ENCODE measurements at places on chromosomes 7 and 10.
A peak's percentile ranks its signal among the peaks of the same experiment; 100 is the strongest.

DNA sequence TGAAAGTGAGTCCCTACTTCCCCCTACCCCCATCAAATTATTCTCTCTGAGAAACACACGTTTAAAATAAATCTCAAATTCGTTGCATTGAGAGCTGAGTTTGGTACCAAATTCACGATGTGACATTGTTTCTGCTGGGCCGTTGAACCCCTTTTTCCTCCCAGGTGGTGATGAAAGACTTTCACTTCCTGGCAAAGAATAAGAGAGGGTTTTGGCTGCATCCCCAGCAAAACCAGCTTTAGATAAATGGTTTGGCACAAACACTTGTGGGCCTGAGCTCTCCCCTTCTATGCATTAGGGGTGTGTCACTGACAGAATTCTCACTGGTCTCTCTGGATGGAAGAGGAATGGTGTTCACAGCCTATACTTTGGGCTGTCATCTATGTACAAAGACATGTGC is 8.8 kb upstream of the DNTT start:
- no peak for DNase-seq

DNA sequence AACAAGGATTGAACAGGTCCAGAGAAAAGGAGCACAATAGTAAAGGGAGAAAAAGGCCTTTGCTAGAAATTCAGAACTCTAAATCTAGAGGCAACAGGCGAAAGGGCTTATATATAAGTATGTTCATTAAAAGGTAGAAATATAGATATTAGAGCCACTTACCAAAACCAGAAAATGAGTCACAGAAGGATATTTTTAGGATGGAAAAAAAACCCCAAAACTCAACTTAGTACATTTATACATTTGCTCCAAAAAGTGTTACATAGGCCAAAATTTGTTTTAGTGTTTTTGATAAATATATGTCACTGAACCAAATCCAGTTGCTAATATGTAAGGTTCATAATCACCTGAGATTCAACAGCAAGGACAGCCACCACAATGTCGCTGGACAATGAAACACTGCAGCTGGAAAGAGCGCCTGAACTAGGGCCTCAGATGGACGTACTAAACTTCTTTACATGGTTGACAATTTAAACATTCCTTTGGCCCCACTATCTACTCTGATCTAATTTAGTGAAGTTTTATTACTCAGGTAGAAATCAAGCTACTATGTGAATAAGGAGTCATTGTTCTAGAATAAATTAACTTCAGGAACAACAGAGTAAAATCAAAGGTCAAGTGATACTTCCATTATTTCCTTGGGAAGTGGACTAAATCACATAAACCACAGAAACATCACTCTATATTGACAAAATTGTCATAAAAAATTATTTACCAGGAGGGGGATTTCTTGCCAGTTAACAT is 10.9 kb downstream of the FAM3C start:
- DNase-seq: no peak

DNA sequence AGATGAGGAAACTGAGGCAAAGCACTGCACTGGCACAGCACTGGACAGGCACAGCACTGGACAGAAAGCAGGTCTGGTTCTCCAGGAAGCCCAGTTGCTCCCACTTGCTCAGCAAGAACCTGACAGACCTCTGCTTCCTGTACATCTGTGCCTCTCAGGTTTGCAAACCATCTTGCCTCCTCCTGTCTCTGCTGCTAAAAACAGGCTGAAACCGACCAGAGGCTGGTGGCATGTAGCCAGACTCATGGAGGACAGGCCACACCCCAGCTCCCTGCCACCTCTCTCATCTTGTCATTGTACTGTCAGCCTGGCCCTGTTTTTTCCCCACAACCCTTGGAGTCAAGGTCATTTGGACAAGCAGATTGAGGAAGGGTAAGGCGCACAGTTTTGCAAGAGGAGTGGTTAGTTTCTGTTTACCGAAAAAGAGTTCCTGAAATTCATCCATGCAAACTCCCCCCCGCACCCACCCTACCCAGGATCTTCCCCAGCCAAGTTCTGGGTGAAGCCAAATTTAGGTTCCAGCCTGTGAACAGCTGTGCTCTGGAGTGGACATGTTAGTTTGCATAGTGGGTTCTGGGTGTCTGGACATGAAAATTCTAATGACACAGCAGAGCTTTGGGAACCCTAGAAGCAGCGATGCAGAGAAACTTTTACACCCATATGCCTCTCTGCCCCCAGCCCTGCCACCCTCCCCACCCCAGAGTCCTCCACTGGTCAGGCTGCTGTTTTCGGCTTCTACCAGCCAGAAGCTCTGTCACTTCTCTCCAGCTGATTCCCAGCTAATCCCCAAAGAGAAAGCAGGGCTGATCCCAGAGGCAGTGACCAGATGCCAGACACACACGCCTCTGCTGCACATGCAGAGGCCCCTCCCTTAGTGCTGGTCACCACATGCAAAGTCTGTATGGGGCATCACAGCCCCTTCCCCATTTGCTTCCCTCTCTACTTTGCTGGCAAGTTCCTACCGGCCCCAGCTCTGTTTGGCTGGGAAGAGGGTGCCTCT is 8.5 kb upstream of the C10orf105 start:
- DNase-seq: peak; percentile 73

DNA sequence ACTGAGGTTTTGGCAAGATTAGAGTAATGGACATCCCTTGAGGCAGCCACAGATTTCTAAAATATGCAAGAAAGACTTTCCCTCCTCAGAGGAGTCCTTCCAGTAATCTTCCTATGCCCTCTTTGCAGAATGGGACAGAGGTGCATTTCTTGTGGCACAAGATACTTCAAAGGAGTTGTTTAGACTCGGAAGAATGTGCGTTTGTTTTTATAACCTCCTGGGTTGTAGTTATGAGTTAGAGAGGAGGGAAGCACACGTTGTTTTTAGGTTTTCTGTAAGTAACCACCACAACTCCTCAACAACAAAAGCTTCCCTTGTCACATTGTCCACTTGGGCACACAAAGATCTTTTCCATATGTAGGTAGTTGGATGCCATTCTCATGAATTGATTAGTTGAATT is 78.1 kb upstream of the GLI3 start:
- DNase-seq: no peak

DNA sequence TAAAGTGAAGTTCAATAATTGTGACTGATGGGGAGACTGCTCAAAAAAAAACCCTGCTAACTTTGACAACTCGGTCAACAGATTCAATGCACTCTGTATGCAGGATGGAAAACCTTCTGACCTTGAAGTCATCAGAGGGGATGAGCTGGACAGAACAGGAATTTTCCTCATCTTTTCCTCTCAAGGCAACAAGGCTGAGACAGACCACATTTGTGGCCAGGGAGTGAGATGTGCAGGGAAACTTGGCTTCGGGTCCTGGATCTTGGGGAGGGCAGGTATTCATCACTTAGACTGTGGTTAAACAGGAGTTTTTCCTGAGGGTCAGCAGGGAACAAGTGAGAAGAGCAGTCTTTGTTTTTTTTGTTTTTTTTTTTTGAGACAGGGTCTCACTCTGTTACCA is 100.6 kb downstream of the BAMBI start:
- no peak for DNase-seq

DNA sequence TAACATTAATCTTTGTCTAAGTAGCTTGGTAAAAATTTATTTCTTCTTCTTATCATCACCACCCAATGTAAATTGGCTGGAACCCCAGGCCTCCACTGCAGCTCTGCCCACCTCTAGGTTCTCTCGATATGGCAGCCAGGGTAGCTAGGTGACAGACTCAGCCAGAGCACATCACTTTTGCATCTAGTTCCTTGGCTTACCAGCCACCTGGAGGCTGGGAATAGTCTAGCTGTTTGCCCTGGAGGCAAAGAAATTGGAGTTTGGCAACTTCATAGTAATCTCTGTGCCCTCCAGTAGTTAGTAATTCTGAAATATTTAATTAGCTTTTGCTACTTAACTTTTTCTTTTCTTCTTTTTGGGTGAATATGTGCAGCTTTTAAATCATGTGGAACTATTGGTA is 9.4 kb downstream of the IFRD1 start:
- DNase-seq: no peak

- DNase-seq: no peak
These were observed 206.5 kb downstream of the SORCS1 start for GRCh38 chr10:106957823-106958588.

DNA sequence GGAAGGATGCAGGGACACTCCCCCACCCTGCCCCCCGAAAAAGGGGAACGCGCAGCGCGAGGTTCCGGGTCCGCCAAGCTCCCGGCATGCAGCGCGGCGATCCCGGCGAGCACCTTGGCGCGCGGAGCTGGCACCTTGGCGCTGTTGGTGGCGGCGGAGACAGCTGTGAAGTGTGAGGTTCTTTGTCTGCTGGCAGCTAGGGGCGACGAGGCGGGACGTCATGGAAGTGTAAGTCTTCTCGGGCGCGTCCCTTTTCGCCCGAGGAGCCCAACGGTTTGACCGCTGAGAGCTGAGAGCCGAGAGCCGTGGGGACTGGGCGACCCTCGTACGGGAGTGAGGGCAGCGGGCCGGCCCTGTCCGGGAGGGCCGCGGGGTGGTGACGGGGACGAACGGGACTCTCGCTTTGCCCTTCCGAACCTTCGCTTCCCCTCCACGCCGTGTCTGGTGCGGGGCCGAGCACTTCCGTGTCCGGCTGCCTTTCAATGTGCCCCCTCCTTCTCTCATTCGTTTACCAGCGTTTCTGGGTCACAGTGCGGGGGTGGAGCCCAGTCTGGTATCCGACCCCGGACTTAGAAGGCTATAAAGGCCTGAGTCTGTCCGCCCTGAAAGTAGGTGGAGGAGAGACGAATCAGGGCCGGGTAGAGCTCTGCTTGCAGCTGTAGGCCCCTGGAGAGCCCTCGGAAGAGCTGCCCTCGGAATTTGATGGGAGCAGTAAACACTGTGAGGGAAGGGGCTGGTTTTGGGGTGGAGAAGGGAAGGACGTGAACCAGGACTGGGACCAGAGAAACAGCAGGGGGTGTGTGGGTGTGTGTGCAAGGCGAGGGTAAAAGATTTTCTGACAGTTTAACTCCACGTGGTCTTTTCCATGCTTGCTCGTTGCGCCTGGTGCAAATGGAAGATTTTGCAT is at the start of gene CRCP:
Gene CRCP (plus strand): TSS at position 105 of the 907 bp plus-strand sequence. CDS start 116 bp downstream, at position 221.
- DNase-seq: peak; percentile 93

GRCh38 chr7:47153576-47153975 is 428.3 kb downstream of the TNS3 start:
- DNase-seq: no peak

DNA sequence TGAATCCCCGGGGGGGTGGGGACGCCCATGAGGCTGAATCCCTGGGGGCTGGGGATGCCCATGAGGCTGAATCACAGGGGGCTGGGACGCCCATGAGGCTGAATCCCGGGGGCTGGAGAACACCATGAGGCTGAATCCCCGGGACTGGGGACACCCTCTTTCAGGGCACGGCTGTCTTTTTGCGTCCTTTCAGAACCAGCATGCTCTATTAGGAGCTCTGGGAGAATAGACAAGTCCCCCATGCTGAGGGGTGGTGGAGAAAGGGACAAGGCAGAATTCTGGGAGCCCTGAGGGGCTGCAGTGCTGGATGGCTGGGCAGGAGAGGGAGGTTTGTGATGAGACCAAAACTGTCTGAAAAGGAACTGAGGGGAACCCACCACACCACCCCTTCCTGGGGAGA is 257.3 kb upstream of the TCERG1L start:
- no peak for DNase-seq
